ENCODE measurements at places on chromosomes 12 and 14. TPM values are rescaled to one million over a fixed set of nuclear protein-coding genes. Genes with fewer than 3 reads are reported as not detected.

GRCh38 chr12:70815971-70816391 is 104.6 kb downstream of the PTPRR start:
- DNase-seq, result peak; percentile 83

GRCh38 chr12:80239867-80240266 is 140.5 kb downstream of the OTOGL start:
- no peak for DNase-seq

- DNase-seq, result no peak
These were observed 22.0 kb downstream of the AP5M1 start for GRCh38 chr14:57290751-57291150.

GRCh38 chr12:122851820-122852219 is 16.6 kb downstream of the HIP1R start:
- peak; percentile 94 for DNase-seq

GRCh38 chr12:6432991-6433390 is 11.8 kb upstream of the CD27 start:
- no peak for DNase-seq

DNA sequence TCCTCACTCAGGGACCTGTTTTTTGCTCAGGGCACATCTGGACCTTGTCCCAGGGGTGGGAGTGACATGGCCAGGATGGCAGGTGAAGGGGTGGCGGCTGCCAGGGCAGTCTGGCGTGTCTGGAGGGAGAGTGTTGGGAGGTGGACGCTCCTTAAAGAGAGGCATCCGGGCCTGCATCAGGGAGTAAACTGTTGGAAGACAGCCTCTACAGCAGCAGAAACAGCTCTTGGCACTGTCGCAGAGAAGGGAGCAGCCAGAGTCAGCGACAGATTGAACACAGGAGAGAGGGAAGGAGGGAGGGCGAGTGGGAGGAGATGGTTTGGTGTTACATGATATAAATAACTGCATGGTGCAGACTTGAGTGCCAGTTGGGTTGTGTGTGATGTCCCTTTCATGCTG is 52.8 kb downstream of the IGF1 start:
- no peak for DNase-seq

GRCh38 chr14:77603654-77604255 is 12.7 kb downstream of the SPTLC2 start:
- peak; percentile 35 for DNase-seq

DNA sequence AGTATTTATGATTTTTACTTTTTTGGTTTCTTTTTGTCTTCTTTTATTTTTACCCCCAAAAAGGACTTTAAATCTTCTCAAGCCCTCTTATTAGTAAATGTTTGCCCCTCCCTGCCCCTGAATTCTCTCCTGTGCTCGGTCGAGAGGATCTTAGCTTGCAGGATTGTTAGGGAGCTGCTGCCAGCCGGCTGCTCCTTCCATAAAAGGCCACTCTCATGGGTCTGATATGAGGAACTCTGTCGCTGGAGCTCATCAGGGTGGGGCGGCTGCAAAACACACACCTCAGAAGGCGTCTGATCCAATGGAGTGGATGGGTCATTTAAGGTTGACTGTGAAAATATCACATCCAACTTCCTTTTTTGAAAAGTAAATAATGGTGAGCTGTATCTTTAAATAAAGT is 8.5 kb downstream of the LTBR start:
- no peak for DNase-seq

DNA sequence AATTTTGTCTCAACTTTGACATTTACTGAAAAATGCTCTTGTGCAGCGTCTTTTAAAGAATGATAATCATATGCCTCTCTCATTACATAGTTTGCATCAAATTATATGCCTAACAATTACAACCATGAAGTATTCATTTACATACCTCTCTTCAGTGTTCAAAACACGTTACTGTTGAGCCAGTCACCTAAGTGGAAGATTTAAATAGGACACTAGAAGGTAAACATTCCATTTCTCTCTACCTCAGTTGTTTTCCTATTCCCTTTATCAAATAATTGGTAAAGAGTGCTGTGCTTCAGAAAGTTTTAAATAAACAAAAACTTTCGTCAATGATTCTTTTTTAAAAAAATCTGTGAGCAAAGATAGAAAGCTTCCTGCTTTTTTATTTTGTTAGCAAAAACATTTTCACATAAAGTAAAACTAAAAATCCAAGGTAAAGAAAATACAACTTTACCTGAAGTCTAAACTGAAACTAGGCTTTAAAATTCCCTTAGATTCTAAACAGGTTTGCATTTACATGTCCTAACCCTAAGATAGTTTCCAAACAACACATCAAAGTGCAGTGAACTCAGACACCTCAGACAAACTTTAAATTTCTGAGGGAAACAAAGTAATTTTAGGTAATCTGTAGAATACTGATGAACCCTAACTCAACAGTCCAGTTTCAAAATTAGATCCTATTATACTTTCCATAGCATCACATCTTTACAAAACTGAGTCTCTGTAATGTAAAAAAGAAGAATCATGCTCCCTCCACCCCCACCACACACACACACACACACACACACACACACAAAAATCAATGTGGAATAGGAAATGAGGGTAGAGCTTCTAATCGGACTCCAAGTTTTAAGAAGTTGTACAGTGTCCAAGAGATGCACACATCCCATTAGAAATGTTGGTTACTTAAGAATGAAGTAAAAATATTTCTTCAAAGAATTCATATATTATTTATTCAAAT is 46.2 kb downstream of the PAWR start:
- DNase-seq, result no peak

- DNase-seq, result no peak
These were observed 12.1 kb downstream of the PCBP2 start for GRCh38 chr12:53463802-53464560.

GRCh38 chr12:13764748-13765147 is 216.7 kb downstream of the GRIN2B start:
- no peak for DNase-seq

DNA sequence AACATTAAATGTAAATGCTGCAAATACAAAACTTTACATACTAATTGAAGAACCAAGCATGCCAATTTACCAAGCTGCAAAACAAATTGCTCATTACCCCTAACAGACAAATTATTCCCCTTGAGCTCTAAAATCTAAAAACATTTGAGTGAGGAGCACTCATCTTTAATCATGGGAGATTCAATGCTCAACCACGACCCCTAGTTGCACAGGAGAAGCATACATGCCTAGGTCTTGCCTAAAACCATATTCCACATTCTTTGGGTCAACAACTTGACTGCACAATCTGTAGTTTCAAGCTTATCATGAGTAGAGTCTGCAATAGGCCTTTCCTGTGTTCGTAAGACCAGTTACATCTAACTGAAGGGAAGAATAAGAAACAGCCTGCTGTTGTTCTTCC is 69.7 kb downstream of the MGAT4C start:
- DNase-seq, result peak; percentile 34

DNA sequence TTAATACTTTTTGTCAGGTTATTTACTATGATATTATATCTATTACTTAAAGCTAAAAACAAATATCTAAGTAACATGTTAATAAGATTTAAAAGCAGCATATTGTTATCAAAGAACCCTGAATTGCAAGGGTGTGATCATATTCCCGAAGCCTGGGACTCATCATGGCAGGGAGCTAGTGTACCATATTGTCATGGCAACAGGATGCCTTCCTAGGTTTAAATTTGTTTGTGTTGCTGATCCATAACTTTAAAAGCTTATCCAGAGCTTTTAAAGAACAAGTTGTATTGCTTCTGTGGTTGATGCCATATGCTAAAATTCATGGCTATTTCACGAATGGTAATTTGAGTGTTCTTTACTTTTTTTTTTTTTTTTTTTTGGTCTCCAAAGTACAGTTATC is 500.5 kb downstream of the NAV3 start:
- no peak for DNase-seq

GRCh38 chr14:33249233-33249820 is 310.6 kb downstream of the NPAS3 start:
- DNase-seq, result no peak

DNA sequence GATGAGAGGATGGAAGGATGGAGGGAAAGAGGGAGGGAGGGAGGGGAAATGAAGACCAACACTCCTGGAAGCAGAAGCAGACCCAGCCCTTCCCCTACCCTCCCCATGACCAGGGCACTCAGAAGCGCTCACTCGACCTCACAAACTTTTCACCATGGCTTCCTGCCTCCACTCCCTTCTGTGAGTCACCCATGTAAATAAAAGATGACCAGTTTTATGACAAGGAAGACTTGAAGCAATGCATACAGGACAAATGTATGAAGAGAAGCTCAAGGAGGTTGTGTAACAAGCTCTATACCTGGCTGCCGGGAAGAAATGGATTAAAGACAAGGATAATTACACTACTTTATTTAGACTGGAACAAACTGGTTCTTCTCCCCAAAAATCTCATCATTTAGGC is 63.8 kb downstream of the CDC42BPB start:
- peak; percentile 95 for DNase-seq

DNA sequence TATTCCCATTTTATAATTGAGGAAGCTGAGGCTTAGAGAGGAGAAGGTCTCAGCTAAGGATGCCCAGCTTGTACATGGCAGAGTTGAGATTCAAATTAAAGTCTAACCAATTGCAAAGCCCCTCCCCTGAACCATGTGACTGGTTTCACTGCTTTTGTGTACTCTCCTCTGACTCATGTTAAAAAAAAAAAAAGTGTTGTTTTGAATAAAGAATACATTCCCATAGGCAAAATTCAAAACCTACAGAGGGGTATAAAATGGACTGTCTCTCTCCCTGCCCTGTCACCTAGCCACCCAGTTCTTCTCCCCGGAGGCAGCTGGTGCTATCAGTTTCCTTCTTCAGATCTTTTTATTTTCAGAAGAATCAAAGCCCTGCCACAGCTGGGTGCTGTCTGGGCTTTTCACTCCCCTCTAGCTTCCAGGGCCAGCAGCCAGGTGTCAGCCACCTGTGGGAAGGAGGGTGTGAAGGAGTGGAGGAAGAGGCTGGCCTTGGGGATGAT is 5.4 kb downstream of the PSMD9 start:
- DNase-seq, result peak; percentile 88

DNA sequence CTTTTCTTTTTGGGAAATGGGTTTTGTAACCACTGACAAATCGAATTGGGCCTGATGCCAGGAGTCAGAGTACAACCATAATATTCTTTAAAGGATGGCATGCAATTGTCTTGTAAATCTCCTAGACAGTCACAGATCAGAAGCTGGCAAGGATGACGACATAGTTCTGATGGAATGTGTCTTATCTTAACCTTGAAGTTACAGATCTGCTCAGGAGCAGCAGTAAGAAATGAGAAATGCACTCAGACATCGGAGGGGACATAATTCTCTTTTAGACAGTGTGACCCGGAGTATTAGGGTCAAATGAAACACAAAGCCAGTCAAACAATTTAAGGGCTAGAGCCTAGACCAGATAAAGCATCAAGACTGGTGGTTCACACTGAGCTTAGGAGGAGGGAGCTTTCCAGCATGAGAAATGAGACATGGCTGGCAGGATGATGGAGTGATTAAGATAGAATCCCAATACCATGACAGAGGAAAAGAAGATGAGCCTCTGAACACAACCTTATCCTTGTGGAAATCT is 17.5 kb downstream of the CBX5 start:
- no peak for DNase-seq

GRCh38 chr12:1473418-1473817 is 121.0 kb downstream of the FBXL14 start:
- no peak for DNase-seq

DNA sequence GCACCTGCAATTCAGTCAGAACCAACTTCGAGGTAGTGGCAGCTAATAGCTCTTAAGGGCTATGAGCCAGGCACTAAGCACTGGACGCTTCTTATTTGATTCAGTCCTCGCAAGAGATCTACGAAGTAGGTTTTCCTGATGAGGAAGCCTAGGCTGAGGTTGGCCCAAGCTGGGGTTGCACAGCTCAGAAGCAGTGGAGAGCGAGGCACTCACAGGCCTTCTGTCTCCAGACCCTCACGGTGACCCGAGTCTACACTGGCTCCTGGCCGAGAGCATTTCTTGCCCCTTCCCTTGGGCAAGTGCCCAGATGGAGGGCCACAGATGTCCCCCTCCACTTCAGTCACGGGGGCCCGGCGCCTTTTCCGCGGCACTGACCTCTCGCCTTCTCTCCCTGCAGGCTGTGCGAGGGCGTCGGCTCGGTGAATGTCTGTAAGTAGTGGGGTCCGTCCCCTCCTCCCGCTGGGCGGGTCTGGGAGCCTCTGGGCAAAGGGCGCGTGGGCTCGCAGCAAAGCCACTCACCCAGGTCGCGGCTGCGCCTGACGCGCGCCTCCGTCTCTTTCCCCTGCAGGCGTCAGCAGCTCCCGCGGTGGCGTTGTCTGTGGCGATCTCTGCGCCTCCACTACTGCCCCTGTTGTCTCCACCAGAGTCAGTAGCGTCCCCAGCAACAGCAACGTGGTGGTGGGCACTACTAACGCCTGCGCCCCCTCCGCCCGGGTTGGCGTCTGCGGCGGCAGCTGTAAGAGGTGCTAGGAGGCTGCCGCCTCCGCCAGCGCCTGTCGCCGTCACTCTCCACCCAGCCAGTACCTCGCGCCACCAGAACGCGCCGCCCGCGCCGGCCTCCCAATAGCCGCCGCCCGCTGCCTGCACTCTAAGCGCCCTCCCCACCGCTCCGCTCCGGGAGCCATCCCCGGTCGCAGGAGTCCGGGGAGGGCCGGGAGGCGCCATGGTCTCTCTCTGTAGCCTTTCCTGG is 13.1 kb downstream of the KRT83 start:
- DNase-seq, result peak; percentile 59

GRCh38 chr14:74179856-74180255 is 59.4 kb upstream of the VSX2 start:
- no peak for DNase-seq

GRCh38 chr12:45419317-45419814 is 203.5 kb downstream of the ANO6 start:
- no peak for DNase-seq

- no peak for DNase-seq
These were observed 214.6 kb downstream of the ERC1 start for GRCh38 chr12:1205512-1206060.

DNA sequence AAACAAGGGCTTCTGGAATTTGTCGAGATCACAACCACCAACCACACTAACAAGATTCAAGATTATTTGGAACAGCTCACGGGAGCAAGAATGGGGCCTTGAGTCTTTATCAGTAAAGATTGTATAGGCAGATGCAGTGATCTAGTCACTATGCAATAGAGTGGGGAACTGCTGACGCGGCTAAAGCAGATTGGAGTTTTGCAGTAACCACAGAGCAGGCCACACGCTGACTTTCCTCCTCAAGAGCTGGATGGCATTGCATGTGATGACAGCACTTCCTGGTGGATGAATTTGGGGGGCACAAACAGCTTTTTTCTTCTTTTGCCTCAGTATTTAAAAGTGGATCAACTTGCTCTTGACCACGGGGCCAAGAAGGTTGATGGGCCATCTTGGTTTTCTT is 46.0 kb downstream of the KCNK13 start:
- DNase-seq, result no peak

The GPR84 gene
- not detected for total RNA-seq

The PRR4 gene
- 9.3 TPM for total RNA-seq

The LRRC43 gene
- total RNA-seq, result not detected

The SDR9C7 gene
- total RNA-seq, result not detected

The RHEBL1 gene
- 5.0 TPM for total RNA-seq

The B4GALNT3 gene
- 3.7 TPM for total RNA-seq

The RASAL1 gene
- 0.69 TPM for total RNA-seq

The KRT79 gene
- total RNA-seq, result 0.46 TPM

The ENO2 gene
- total RNA-seq, result 30.2 TPM

The GPX2 gene
- total RNA-seq, result 4.3 TPM

The AJUBA gene
- 116 TPM for total RNA-seq

The CCDC88C gene
- total RNA-seq, result 19.7 TPM

The ACVRL1 gene
- total RNA-seq, result 0.40 TPM
